ENCODE measurements at places on chromosomes 1 and 21. TPM values are rescaled to one million over a fixed set of nuclear protein-coding genes. Genes with fewer than 3 reads are reported as not detected.
A peak's percentile ranks its signal among the peaks of the same experiment; 100 is the strongest.

GRCh38 chr1:69702085-69702484 lies 134.4 kb downstream of the LRRC7 start:
- no peak overlapping the region for H3K4me3 ChIP-seq
- no peaks in the 10 kb centered on the region for H3K4me1 ChIP-seq
- no peaks in the 10 kb centered on the region for H3K27me3 ChIP-seq
- DNase-seq: no peak
- no peak overlapping the region for H3K27ac ChIP-seq

Gene LDLRAD2
- total RNA-seq: 0.23 TPM

Gene PLOD1
- 82.9 TPM for total RNA-seq

Gene RAVER2
- 6.7 TPM for total RNA-seq

DNA sequence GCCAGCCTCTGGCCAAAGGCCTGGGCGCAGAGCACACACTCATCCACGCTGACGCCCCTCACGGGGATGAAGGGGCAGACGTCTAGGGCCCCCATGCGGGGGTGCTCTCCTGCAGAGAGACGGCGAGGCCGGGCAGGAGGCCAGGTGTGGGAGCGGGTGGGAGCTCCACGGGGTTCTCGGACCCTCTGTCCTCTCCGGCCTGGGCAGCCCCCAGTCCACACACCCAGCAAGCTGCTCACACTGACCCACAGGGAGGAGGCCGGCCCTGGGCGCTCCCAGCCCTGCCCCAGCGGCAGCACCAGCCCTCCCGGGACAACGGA lies 2.5 kb downstream of the FTCD start:
- H3K4me3 ChIP-seq: no peak overlapping the region
- H3K4me1 ChIP-seq: peaks cover 29% of the 10 kb centered on the region
- H3K36me3 ChIP-seq: peaks cover 17% of the 10 kb centered on the region
- DNase-seq: no peak
- H3K27me3 ChIP-seq: no peaks in the 10 kb centered on the region
- peak overlapping the region; percentile 92 for H3K27ac ChIP-seq

Gene DMRTA2
- not detected for total RNA-seq
